ENCODE measurements at places on chromosomes 11 and 22.

DNA sequence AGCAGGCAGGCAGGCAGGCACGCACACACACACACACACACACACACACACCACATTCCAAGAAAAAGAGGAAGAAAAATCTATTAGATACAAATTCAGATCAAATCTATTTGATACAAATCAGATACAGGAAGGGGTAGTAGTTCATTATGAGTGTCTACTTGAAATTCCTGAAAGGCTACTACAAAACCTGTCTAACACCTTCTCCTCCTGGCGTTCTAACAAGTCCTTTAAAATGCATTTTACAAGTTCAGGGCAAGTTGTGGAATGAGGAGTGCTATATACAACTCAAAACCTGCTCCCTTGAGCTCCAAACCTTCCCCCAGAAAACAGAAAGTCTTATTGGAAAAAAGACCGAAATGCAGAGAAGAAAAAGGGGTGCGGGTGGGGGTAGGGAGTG, 476 bp downstream of the ARHGAP32 start:
- no peak overlapping the region for H3K27ac ChIP-seq
- H3K36me3 ChIP-seq = no peaks in the 10 kb centered on the region
- DNase-seq = no peak
- no peaks in the 10 kb centered on the region for H3K4me1 ChIP-seq
- no peak overlapping the region for H3K4me3 ChIP-seq
- H3K27me3 ChIP-seq = no peaks in the 10 kb centered on the region

DNA sequence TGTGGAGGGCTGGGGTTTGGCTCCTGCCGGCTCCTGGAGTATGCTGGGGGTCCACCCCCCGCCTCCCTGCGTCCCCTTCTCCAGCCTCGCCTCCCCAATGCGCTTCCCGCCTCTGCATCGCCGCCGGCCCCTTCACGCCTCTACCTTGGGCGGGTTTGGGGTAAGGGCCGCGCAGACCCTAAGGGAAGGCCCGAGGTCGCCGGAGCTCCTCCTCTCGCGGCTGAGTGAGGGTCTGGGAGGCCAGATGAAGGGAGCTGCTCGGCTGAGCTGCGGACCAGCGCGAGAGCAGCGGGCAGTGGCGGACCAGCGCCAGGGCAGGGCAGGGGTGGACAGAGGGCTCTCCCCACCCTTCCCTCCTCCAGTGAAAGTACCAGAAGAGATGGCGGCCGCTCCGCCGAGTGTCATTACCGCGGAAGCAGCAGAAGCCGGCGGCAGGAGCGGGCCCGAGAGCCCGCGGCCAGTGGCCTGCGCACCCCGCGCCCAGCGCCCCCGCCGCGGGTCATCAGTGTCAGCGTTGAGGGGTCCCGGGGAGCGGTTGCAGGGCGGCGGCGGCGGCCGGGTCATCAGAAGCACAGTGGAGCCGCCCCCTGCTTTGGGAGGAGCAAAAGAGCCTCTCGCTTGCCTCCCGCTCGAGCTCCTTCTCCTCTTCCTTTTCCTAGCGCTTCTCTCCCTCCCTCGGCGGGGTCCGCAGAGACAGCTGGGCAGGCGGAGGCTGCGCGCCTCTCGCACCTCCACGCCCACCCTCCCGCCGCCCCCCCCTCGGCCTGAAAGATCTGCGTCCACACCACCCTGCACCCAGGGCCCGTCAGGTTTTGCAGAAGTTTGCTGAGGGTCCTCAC, 255.6 kb upstream of the CADM1 start:
- no peak for DNase-seq
- H3K27ac ChIP-seq = no peak overlapping the region
- no peak overlapping the region for H3K4me3 ChIP-seq
- H3K27me3 ChIP-seq = peaks cover 14% of the 10 kb centered on the region

DNA sequence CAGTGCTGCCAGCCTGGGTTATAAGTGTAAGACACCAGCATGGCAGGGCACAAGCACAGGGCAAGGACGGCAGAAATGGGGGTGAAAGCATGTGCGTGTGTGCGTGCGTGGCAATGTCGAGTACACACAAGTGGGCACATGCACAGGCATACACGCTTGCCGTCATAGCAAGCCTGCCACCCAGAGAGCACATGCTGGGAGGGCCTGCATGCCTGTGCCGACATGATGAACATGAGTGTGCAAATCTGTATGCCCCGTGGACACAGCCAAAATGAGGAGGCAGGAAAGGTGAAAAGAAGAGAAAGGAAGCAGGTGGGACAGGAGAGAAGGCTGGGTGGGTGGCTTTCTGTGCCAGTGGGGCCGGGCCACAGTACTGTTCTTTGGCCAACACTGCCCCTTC, 62.9 kb downstream of the NECTIN1 start:
- DNase-seq = no peak
- H3K4me1 ChIP-seq = no peaks in the 10 kb centered on the region
- peaks cover 10% of the 10 kb centered on the region for H3K27me3 ChIP-seq
- H3K27ac ChIP-seq = no peak overlapping the region
- no peak overlapping the region for H3K4me3 ChIP-seq
- no peaks in the 10 kb centered on the region for H3K36me3 ChIP-seq

GRCh38 chr22:24496661-24497060, 1.5 kb downstream of the UPB1 start:
- H3K4me1 ChIP-seq = peaks cover 7% of the 10 kb centered on the region
- H3K36me3 ChIP-seq = no peaks in the 10 kb centered on the region
- DNase-seq = no peak
- H3K27ac ChIP-seq = no peak overlapping the region
- H3K27me3 ChIP-seq = peaks cover 34% of the 10 kb centered on the region

GRCh38 chr11:36407356-36407755, 102.7 kb downstream of the TRAF6 start:
- no peak for DNase-seq
- H3K36me3 ChIP-seq = peaks cover 74% of the 10 kb centered on the region
- H3K4me1 ChIP-seq = peaks cover 62% of the 10 kb centered on the region
- no peak overlapping the region for H3K4me3 ChIP-seq

DNA sequence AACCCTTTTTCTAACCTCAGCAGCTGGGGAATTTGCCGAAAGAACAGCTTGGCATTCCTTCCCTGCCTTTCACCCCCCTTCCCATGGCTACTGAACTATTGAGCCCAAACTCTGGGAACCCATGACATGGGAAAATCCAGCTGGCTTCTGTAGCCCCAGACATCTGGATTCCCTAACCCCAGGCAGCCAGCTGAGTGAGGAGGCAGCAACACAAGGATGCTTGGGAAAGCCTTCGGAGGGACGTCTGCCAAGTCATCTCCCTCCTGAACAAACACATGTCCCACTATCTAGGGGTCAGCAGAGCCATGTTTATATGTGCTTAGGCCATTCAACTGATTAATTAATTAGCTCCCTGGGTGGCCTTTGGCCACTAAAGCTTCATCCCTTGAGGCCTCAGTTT, 21.6 kb downstream of the LRRC55 start:
- H3K4me1 ChIP-seq = no peaks in the 10 kb centered on the region
- H3K27me3 ChIP-seq = no peaks in the 10 kb centered on the region
- H3K4me3 ChIP-seq = no peak overlapping the region
- no peaks in the 10 kb centered on the region for H3K36me3 ChIP-seq
- no peak overlapping the region for H3K27ac ChIP-seq

DNA sequence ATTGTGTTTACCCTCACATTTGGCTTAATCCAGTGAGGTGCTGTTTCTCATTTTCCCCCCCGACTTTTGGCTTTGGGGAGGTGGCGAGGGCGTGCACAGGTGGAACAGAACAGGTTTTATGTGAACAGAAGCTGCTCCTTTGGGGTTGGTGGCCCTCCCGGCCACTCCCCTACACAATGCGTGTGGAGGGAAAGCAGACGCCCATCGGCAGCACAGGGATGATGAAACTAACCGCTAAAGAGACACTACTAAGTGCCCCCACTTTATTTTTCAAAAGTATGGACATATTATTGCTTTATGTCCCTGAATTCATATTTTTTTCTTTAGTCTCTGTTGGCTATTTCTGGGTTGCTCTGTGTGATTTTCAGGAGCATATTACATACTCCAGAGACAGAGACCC, 160.9 kb downstream of the ENTHD1 start:
- no peaks in the 10 kb centered on the region for H3K36me3 ChIP-seq
- peaks cover 16% of the 10 kb centered on the region for H3K27me3 ChIP-seq
- H3K4me3 ChIP-seq = no peak overlapping the region
- no peak overlapping the region for H3K27ac ChIP-seq

- peaks cover 13% of the 10 kb centered on the region for H3K4me1 ChIP-seq
- no peak overlapping the region for H3K4me3 ChIP-seq
- no peak for DNase-seq
- peaks cover 54% of the 10 kb centered on the region for H3K36me3 ChIP-seq
- H3K27me3 ChIP-seq = no peaks in the 10 kb centered on the region
Observed at GRCh38 chr11:112058103-112058502, 15.7 kb downstream of the PIH1D2 start.

GRCh38 chr22:50014655-50015401, 2.3 kb upstream of the IL17REL start:
- no peaks in the 10 kb centered on the region for H3K36me3 ChIP-seq
- H3K4me3 ChIP-seq = no peak overlapping the region
- no peak overlapping the region for H3K27ac ChIP-seq

DNA sequence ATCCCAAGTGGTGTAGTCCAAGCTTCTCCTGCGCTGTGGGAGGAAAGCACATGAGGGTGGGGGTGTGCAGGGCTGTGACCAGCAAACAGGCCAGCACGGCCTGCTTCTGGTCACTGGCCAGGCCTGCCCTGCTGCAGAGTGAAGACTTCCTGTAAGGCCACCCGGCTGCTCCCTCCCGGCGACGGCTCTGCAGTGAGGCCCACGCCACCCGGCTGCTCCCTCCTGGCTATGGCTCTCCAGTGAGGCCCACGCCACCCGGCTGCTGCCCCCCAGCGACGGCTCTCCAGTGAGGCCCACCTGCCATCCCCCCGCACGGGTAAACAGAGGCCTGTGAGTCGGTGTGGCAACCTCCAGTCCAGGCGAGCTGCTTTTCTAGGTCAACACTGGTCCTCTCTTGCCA, 31.4 kb upstream of the BRSK2 start:
- H3K27me3 ChIP-seq = no peaks in the 10 kb centered on the region
- no peaks in the 10 kb centered on the region for H3K4me1 ChIP-seq
- H3K36me3 ChIP-seq = no peaks in the 10 kb centered on the region
- no peak overlapping the region for H3K4me3 ChIP-seq

GRCh38 chr22:29143941-29144785, 61.5 kb upstream of the EMID1 start:
- no peak overlapping the region for H3K27ac ChIP-seq
- H3K27me3 ChIP-seq = peaks cover 14% of the 10 kb centered on the region
- H3K4me3 ChIP-seq = no peak overlapping the region
- H3K36me3 ChIP-seq = no peaks in the 10 kb centered on the region
- no peaks in the 10 kb centered on the region for H3K4me1 ChIP-seq

DNA sequence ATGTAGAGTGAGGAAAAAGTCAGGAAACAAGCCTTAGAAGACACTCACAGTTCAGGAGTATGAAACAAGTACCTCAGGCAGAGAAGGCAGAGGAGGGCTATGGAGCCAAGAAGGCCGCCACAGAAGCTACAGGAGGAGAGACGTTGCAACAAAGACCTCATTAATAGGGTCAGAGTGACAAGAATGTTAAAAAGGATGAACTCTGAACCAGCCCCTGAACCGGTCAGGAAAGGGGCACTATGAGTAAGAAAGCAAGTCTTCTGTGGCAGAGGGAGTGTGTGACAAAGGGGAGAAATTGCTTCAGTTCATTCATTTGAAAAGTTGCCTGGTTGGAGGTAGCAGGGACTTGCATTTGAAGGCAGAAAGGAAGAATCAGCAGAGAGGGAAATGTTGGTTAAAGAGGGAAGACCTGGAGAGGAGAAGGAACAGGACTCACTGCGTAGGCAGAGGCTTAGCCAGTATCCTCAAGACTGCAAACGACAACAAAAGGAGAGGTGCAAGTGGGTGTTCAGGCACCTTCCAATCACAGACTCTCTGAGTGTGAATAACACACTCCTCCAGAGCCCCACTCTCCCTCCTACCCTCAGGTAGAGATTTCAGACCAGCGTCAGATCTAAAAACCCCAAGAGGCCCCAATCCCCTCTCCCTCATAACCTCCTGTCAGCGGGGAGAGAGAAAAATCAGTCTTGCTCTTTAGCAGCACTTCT, 15.4 kb downstream of the TAGLN start:
- H3K27ac ChIP-seq = no peak overlapping the region
- no peak overlapping the region for H3K4me3 ChIP-seq
- DNase-seq = no peak
- peaks cover 4% of the 10 kb centered on the region for H3K4me1 ChIP-seq
- H3K27me3 ChIP-seq = no peaks in the 10 kb centered on the region

Data from activated CD4-positive, alpha-beta memory T cell treated with anti-CD3 and anti-CD28 coated beads, Interleukin-2, amount 10 ng/mL, durations not matched to agents 7 days and 5 days (primary cell).